ENCODE measurements at places on chromosomes 13 and 19. TPM values are rescaled to one million over a fixed set of nuclear protein-coding genes. Genes with fewer than 3 reads are reported as not detected.

- no peak overlapping the region for H3K27ac ChIP-seq
- no peaks in the 10 kb centered on the region for H3K4me1 ChIP-seq
- no peak for DNase-seq
These were observed 4.8 kb upstream of the VSIG10L start for GRCh38 chr19:51346742-51347141.

DNA sequence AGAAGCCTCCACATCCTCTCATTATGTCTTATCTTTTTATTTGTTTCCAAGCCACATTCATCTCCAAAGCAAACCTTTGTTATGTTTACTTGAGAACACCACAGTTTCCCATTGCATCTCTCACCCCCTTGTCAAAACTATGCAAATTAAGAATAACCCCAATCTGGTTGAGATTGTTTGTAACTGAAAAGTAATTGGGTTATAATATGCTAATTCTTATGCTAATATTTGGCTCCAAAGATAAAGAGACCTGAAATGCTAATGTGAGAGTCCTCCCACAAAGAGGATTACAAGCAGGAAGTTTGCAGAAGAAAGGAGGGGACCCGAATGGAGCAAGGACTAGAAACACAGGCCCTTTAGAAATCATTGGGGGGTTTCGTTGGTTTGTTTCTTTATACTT lies 92.9 kb upstream of the UBL3 start:
- H3K4me3 ChIP-seq: no peak overlapping the region
- H3K4me1 ChIP-seq: peaks cover under 1% of the 10 kb centered on the region
- no peaks in the 10 kb centered on the region for H3K36me3 ChIP-seq
- no peaks in the 10 kb centered on the region for H3K27me3 ChIP-seq
- no peak overlapping the region for H3K27ac ChIP-seq

GRCh38 chr13:69108486-69108885 lies 999.1 kb upstream of the ATXN8OS start:
- no peak overlapping the region for H3K4me3 ChIP-seq
- H3K27ac ChIP-seq: no peak overlapping the region
- no peaks in the 10 kb centered on the region for H3K4me1 ChIP-seq
- no peaks in the 10 kb centered on the region for H3K27me3 ChIP-seq

- H3K4me3 ChIP-seq: no peak overlapping the region
- no peak overlapping the region for H3K27ac ChIP-seq
- H3K27me3 ChIP-seq: no peaks in the 10 kb centered on the region
- H3K4me1 ChIP-seq: no peaks in the 10 kb centered on the region
These were observed 408.6 kb downstream of the PCDH9 start for GRCh38 chr13:66821551-66821950.

CEACAM4 gene
- 1.4 TPM for total RNA-seq

UBE2L5 gene
- total RNA-seq: not detected

Data from esophagus muscularis mucosa (tissue), 4 donors.